ENCODE measurements at places on chromosomes 7 and 10.

GRCh38 chr10:100654782-100655325 is 90.5 kb upstream of the PAX2 start:
- DNase-seq, result no peak

DNA sequence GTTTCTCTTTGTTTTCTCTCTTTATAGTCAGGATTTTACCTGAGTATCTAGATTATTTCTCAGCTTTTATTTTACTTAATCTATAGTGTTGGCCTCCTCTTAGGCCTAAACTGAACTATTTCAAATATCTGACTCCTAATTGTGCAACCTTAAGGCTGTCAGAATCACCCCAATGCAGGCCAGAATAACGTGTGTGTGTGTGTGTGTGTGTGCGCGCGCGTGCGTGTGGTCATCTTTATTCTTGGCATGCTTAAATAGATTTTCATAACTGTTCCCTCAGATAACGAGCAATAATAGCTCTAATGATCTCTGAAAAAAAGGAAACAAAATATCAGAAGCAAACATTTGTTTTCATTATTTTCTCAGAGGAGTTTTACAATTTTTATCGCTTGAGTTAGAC is 92.4 kb downstream of the PCDH15 start:
- no peak for DNase-seq

GRCh38 chr7:73932364-73932763 is 71.4 kb downstream of the TMEM270 start:
- DNase-seq, result no peak

DNA sequence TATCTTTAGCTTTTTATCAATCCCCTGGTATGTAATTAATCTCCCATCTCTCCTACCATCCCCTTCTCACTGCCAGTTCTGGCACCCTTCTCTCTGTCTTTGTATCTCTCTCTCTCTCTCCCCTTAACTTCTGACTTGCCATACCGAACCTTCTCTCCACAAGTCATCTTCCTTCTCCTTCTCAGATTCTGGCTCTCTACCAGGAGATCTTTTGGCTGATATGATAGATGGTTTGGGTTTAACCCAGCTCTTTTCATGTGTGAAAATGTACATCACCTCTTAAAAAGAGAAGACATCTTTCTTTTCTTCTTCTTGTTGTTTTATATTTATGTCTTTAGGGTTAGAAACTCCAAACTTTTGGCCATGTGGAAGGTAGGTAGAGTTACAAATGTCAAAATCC is 196.7 kb downstream of the HGF start:
- DNase-seq, result no peak
